K562 (cell line): ENCODE measurements at places on chromosomes 3 and 15.

DNA sequence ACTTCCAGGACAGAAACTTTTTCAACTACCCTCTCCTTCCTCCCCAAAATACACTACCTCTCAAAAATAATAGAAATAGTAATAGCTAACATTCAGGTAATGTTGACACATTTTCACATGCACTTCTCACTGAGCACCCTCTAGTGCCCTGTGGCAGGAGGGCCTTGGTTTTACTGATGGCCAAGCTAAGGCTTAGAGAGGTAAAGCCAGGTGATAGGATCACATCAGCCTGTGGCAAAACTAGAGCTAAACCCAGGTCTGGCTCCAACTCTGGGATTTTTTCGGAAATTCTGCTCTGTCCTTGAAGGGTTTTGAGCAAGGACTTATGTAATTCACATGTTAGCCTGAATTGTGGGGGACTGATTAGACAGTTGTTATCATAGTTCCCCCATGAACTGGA, 922 bp upstream of the TAMM41 start:
- no peak for DNase-seq

GRCh38 chr15:76991048-76991447, 3.9 kb upstream of the PSTPIP1 start:
- no peak for DNase-seq

DNA sequence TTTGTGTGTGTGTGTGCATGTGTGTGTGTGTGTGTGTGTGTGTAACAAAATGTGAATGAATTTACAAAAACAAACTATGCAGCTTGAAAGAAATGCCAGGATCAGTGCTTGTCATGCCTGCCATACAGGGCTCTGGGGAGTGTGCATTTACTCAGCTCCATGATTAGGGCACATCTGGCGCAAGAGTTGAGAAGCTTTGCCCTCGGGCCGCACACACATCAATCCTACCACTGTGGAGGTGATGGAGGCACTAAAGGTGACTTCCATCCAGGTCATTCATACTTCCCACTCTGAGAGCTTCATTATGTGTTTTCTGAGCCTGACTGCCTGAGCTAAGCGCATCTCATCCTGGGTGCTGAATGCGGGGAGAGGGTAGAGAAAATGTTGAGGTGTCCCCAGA, 72.0 kb upstream of the ZBED2 start:
- no peak for DNase-seq

- DNase-seq, result no peak
These were observed 105.4 kb downstream of the ABHD5 start for GRCh38 chr3:43796041-43796596.

- DNase-seq, result no peak
These were observed 67.0 kb upstream of the SAMMSON start for GRCh38 chr3:69932501-69932900.

DNA sequence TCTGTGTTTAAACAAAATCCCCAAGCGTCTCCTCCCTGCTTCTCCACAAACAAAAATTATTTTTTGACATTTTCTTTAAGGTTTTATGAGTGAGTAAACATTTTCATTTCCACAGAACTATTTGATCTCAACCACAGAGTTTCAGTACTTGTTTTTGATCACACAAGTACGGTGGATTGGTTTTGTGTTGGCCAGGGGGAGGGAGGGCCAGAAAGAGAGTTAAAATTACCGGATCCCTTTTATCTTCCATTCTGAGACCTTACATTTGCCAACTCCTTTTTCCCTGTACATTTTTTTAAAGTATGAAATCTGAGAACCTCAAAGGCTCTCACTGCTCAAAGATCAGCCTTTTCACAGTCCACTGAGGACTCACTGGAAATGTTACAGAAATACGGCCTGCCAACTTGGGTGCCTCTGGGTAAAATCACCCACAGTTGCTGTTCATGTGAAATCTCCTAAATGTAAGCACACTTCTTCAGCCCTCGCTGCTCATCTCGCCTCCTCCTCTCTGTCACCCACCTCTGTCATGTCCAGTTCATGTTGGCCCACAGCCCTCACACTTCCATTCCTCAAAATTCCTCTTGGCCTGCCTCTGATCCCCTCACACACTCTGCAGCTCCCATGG, 1.7 kb downstream of the HOMER2 start:
- no peak for DNase-seq

DNA sequence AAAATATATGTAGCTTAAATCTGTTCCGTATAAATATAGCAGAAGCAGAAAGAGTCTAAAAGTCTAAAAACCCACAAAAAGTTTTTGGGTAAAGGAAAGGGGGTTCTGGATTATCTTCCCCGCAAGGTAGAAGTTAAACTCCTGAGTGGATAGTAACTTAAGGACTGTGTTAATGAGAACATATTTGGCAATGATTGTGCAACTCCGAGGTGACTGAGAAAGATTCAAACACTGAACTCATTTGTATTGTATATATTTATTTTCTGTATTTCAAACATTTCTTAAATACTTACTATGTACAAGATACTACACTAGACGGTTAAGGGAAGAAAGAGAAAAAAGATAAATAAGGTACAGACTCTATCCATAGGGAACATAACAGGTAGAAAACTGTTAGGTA, 72.7 kb upstream of the PPIB start:
- DNase-seq, result no peak

DNA sequence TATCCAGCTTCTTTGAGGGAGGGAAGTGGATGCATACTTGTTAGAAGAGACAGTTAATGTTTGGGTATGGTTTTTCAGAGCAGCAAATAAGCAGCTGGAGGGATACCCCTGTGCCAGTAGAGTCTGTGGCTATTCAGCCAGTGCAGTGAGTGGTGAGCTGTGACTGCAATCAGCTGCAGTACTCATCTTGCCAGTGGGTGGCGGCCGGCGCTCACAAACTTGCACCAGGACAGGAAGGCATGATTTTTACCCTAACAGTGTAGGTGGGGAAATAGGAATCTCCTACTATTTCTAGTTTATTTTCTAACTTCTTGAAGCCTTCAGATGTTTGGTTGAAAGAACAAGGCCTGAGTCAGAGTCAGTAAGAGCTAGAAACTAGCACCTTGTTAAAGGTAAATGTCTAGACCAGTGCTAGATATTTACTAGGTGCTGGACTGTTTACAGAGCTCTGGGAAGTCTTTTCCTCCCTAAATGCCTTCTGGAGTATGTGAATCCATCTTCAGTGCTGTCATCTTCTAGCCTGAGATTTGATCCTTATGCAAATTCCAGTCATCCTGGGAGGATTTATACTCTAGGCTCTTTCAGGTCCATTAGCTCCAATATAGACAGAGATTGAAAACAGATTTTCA, 23.6 kb downstream of the TIMP4 start:
- peak; percentile 63 for DNase-seq

DNA sequence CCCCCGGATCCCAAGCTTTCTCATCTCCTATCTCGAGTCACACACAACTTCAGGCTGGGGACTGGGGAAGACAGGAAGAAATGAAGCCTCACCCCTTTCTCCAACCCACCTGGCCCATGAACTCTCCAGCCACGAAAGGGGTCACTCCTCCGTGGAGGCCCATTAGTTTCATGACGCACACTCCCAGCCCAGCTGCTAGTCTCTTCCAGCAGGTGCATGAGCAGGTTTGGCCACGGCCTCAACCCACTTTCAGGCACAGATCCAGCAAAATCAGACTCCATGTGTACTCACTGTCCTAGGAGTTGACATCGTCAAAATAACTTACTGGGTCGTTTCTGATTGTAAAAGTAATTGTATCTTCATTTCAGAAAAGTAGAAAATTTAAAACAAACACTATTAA, 76.6 kb downstream of the C3orf70 start:
- no peak for DNase-seq

- DNase-seq, result no peak
These were observed 62.9 kb upstream of the GCNT3 start for GRCh38 chr15:59548501-59549226.

DNA sequence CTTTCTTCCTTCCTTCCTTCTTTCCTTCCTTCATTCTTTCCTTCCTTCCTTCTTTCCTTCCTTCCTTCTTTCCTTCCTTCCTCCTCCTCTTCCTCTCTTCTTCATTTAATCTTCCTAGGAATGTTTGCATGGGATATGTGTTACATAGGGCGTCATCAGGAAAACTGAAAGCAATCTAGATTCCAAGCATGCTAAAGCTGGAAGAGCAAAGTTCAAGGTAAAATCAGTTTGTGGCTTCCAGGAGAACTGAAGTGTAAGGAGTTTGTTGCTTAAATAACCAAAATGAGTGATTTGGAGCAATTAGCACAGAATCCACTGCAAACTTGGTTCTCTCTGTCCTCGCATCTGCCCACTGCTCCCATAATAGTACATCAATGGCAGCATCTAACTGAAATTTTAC, 716.2 kb downstream of the GBE1 start:
- no peak for DNase-seq

DNA sequence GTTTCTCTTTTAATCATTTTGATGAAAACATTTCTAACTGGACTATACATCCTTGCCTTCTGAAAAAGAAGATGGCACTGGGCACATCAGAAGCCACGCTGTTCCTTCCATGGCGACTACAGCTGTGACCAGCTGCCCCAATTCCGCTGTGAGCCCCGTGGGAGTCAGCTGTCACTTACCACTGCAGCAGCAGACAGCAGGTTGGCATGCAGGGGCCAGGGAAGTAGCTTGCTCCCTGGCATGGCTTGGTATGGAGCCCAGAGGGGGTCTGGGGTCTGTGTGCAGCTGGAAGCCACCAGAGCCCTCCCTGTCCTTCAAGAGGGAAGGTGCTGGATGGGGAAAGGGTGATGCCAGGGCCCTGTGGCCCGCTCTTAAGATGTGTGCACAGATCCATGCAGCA, 4.5 kb upstream of the ZXDC start:
- DNase-seq, result no peak

DNA sequence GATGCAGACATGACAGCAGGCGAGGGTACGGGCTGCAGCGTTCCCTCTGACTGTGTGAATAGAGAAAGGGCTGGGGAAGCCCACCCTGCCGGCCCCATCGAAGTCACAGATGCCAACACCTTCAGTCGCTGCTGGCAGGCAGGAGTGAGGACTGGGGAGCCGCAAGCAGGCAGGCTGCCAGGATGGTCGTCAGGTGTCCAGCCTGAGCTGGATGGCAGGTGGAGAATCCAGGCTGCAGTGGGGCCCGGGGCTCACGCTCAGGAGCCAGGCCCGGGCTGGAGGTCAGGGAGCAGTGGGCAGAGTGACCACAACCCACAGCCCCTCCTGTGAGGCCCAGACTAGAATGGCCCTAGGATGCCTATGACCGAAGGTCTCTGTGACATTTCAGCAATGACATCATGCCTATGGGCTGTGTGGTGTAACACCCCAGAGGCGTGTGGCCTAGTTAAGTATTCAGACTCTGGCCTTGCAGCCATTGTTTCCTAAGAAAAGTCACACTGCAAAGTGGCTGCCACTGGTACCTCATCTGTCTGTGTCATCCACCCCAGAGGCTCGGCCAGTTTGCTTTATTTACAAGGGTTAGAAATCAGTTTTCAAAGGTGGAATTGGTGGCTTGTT, 15.7 kb downstream of the PRR23E start:
- DNase-seq, result no peak

- DNase-seq, result no peak
These were observed 31.5 kb downstream of the ABHD2 start for GRCh38 chr15:89119489-89120478.

- no peak for DNase-seq
These were observed 22.6 kb downstream of the RARRES1 start for GRCh38 chr3:158709666-158710083.

GRCh38 chr3:98874602-98875249, 26.8 kb downstream of the DCBLD2 start:
- peak; percentile 23 for DNase-seq

GRCh38 chr15:92523176-92523575, 129.5 kb downstream of the ST8SIA2 start:
- DNase-seq, result no peak

DNA sequence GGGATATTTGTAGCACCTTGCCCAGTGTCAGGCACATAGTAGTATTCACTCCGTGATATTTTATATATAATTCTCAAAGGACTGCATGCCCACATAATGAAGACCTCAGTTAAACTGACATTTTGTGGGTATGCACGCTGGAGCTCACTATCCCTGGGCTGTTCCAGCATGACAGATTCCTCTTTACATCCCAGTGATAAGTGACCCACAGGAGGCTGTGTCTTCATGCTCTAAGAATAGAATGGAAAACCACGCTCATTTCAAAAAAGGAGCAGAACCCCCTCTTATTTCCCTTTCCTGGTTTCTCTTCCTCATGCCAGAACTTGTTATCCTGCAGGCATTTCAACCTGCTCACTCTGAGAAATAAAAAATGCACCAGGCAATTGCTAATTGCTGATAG, 717.5 kb downstream of the AGBL1 start:
- no peak for DNase-seq

DNA sequence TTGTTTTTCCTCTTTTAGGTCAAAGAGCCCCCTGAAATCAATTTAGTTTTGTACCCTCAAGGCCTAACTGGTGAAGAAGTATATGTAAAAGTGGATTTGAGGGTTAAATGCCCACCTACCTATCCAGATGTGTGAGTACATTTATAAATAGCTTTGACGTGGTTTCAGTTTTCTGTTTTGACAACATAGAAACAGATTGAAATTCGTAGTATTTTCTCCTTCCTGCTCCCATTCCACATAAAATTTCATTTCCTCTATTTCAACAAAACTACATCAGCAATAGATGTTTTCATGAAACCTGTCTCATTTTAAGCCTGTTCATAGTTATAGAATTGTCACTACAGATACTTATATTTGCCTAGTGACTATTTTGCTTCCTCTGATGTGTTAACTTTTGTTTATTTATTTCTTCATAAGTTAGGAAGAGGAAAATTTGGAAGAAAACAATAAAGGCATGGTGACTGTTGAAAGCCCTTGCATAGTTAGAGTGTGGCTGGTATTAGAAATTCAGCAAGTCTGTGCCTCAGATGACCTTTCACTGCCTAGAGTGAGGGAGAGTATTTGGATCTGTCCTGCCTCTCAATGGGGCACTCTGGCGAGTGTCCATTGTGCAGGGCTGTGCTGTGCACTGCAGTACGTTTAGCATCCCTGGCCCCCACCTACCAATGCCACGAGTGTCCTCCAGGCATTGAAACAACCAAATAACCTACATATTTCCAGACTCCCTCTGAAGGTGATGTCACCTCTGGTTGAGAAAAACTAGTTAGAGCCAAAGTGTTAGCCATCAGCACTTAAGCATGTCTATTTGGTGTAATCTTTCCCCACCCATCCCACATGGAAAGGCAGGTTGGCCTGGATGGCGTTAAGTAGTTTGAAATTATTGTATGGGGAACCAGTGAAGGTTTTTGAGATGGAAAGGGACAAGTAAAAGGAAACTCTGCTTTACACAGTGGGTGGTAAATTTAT, 5.9 kb downstream of the EIF2AK4 start:
- DNase-seq, result no peak

DNA sequence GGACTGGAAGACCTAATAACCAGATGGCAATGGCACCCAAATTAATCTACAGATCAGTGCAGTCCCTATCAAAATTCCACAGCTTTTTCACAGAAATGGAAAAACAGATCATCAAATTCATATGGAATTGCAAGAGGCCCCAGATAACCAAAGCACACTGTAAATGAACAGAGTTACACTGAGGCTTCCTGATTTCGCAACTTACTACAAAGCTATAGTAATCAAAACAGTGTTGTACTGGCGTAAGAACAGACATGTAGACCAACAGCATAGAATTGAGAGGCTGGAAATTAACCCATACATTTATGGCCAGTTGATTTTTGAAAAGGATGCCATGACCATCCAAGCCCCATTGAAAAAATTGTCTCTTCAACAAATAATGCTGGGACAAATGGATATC, 16.2 kb downstream of the XPC start:
- DNase-seq, result no peak

GRCh38 chr3:113273011-113273410, 61.7 kb downstream of the BOC start:
- no peak for DNase-seq

- DNase-seq, result no peak
These were observed 77.1 kb downstream of the PDZRN3 start for GRCh38 chr3:73547427-73548248.
